NCI-H1417 (cell line): ENCODE measurements at places on chromosomes 6 and 20.

DNA sequence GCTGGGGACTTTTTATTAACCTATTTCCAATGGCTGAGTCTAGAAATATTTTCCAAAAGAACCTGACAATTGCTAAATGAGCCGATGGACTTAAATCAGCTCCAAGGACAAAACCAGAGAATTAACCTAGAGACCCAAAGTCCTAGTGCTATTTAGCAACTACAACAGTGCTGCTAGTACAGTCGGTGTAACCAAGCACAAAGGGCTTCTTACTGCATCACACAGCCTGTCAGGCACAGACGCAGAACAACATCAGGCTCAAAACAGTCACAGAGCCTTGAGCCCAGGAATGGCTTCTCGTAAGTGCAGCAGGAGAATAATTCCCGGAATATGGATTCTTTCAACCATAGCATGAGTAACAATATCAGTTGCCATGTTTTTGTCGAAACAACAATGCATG, 70.0 kb downstream of the GFOD1 start:
- DNase-seq, result no peak

DNA sequence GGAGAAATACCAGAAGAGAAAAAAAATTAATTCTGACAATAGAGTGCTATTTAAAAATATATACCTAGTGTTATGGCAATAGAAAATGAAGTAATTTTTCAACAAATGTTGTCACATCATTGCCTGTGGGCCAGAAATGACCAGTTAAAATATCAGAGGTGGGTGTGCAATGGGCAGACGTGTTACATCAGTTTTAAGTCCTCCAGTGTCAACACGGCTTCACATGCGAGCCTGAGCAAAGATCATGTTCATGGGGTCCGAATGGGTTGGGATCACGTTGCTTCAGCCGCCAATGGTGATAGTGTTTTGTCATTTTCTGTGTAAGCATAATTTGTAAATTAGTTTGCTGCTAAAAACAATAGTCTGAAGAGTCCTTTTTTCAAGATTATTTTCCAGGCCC, 27.5 kb downstream of the TMEM200A start:
- DNase-seq, result no peak

- no peak for DNase-seq
Observed at GRCh38 chr6:102216232-102216631, 822.7 kb downstream of the GRIK2 start.

DNA sequence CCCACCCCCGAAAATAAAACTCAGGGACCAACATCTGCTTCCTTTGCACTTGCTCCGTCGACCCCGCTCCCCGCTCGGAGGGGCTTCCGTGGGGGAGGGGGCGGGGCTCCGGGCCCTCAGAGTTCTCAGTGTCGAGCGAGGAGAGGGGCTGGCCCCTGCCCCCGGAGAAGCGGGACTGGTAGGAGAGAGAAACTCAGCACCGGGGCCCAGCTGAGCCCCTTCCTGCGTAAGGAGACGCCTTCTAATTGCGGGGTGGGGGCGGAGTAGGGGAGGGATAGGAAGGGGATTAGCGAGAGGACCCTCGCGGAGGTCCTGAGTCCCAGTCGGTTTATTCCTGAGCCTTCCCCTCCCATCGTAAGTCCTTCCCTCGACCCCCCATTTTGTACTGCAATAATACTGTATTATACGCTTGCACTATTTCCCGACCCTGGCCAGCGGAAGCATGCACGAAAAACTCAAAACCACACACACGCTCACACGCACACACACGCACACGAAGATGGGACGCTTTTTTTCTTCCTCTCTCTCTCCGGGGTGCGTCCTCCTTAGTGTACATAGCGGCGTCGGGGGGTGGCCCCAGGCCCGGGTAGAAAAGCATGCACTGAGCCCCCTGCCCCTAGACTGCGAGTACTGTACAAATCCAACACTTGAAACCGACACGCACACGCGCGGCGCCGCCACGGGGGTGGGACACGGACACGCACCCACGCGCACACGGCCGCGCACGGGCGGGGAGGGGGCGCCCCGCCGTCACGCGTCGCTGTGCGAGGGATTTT, 22.1 kb upstream of the SLC22A7 start:
- no peak for DNase-seq

DNA sequence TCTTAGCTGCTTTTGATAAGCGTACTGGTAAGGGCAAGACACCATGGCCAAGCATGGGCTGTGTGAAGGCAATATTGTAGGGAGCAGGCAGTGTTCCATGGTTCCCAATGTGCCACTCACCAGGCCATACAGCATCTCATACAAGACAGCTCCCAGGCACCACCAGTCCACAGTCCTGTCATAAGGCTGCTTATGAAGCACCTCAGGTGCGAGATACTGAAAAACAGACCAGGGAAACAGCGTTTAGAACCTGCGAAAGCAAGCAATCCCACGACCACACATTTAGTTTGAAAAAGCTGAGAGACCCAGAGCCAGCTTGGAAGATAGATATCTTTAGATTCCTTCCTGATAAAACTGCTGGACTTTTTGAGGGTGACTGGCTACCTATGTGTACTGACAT, 119.1 kb upstream of the SLC2A12 start:
- DNase-seq, result no peak

GRCh38 chr6:18206591-18206990, 51.4 kb downstream of the KDM1B start:
- DNase-seq, result peak; percentile 88

DNA sequence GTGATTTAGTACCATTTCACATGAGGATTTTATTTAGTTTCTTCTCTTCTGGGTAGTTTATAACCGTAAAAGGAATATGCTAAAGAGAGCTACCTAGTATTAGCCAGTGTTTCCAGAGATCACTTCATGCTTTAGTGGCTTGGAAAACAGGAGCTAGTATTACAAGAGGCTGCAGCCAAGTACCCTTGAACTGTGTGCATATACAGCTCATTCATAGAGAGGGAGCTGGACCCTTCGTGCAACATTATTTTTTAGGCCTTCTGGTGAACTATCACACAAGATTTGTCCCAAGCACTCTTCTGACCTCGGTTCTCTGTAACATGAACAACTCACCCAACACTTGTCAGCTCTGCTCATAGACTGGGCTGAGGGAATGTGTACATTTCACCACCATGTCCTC, 74.9 kb upstream of the RIN2 start:
- DNase-seq, result no peak
